ENCODE measurements at places on chromosomes 7 and 10.

GRCh38 chr7:75937958-75938786 is 23.2 kb downstream of the POR start:
- DNase-seq: peak; percentile 91

DNA sequence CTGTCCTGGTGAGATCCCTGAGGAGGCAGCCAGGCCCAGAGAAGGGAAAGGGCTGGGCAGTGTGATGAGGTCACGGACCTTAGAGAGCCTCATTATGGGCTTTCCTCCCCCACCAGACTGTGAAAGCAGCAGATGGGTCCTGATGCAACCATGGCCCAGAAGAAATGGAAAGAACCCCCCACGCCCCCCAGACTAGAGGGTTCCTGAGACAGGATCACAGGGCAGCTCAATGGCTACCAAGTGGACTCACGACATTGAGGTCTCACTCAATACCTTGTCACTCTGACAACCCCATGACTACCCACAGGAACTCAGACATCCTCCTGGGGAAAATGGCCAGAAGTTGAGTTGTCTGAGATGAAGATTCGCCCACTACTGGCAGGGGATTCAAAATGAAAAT is 36.7 kb downstream of the FAM241B start:
- DNase-seq: no peak

GRCh38 chr7:73906874-73907273 is 45.9 kb downstream of the TMEM270 start:
- DNase-seq: no peak

- no peak for DNase-seq
Observed at GRCh38 chr10:21458126-21458871, 67.2 kb downstream of the SKIDA1 start.

- peak; percentile 33 for DNase-seq
Observed at GRCh38 chr10:94219829-94220228, 142.9 kb downstream of the NOC3L start.

DNA sequence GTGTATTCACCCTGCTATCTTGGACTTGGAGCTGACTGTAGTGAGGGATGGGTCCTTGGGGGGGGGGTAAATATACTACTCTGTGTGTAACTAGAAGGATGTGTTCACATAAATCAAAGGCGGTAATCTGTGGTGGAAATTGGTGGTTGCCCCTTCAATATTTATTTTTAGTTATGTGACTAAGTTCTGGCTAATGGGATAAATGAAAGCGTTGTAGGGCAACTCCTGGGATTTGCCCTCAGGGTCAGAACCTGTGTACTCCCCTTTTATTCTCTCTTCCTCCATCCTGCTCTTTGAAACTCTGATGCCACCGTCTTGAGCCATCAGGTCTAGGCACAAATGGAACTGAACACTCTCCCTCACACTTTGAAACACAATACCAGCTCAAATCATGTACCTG is 24.3 kb upstream of the ST7 start:
- no peak for DNase-seq

- DNase-seq: no peak
Observed at GRCh38 chr10:60508037-60508436, 118.4 kb upstream of the ANK3 start.

GRCh38 chr7:25028370-25029021 is 48.5 kb upstream of the OSBPL3 start:
- DNase-seq: peak; percentile 98

DNA sequence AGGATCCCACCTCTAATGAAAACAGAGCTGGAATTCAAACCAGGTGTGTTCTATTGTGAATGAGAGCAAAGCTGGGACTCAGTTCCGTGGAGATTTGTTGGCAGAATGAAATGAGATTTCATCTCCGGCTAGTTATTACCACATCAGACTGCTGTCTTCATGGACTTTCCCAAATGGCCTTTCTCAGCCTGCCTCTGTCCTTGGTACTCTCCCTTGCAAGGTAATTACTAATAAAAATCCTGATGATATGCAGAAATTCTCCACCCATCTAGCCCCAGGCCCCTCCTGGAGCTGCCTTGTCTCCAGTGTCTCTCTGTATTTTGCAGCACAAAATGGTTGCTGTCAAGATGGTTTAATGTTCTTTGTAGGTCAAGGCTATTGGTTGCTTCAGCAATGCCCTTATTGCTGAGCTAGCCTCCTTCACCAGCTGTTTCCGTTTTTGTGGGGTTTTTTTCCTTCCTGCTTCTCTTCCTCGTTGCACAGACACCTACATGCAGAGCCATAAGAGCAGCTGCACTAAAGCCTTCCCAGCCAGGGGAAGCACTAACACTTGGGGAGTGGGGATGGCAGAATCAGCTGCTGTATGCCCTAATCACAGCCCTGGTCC is 185.0 kb upstream of the GHITM start:
- no peak for DNase-seq

DNA sequence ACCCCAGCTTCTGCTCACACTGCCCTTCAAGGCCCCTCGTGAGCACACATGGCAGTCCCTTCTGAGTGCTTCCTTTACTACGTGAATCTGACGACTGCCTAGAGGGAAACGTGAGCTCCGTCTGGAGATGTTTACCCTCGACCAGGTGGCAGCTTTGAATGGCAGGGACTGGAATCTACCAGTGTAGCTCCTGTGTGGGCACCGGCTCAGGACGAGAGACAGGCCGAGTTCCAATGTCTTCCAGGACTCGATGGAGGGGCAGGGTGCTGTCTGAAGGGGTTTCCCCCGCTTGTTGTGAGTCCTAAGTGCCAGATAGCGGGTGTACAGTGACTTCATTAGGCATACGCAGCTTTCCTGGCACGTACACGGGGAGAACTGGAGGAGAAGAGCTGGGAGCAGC is 229.9 kb downstream of the ADARB2 start:
- no peak for DNase-seq

- DNase-seq: no peak
Observed at GRCh38 chr7:27359181-27360125, 116.9 kb downstream of the EVX1 start.

DNA sequence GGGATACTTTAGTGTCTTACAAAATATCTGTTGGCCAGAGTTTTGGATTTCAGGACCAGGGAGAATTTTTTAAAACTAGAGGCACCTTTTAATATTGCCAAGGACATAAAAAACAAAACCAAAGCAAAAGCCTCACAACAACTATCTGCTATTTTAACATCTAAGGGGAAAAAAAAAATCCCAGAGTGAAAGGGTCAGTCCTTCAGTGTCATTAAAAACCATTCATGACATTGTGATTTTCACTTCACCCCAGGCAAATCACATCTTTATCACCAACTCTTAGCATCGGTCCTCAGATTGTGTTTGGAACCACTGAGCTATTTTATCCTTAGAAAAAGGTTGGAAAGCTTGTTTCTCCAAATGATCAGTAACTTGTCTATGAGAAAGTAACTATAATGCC is 10.7 kb downstream of the CEP41 start:
- DNase-seq: no peak

- DNase-seq: peak; percentile 92
Observed at GRCh38 chr10:78263521-78263988, 229.9 kb downstream of the RPS24 start.

All from EL (cell line).